ENCODE measurements at places on chromosomes 3 and 15. TPM values are rescaled to one million over a fixed set of nuclear protein-coding genes. Genes with fewer than 3 reads are reported as not detected.

DNA sequence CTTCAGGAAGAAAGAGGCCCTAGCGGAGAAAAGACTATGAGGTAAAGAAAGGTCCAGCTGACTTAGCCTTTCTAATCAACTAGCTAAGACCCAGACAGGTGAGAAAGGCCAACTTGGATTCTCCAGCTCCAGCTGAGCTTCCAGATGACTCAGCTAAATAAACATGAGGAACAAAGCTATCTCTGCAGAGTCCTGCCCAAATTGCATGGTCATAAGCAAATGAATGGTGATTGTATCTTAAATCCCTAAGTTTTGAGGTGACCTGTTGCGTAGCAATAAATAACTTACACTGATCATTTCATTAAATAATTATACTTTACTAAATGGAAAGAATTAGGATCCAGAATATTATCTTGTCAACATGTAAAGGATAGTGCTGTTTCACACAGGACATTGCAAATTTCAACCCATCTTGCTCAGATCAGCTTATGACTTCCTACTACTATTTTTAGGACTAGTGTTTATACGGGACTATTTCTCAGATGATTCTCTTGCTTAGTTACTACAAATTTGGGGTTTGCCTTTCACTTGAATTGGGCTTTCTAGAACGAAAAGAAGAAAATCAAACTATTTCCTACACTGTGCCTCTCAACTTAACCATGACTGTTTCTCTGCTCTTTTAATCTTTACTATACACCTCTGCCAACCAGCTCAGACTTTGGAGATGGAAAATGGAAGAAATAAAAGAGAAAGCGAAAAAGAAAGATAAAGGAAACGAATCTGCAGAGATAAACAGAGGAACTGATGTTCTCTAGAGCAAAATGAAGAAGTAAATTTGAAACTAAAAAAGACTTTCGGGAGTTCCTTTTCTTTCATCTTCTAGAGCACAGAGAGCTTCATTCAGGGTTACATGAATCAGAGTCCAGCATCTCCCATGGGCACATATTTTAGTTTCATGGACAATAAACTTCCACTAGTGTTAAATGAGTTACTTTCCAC is 6.6 kb upstream of the ADGRG7 start:
- H3K27ac ChIP-seq = no peak overlapping the region
- H3K36me3 ChIP-seq = no peaks in the 10 kb centered on the region
- H3K4me1 ChIP-seq = peaks cover 13% of the 10 kb centered on the region
- no peaks in the 10 kb centered on the region for H3K27me3 ChIP-seq
- H3K4me3 ChIP-seq = no peak overlapping the region

DNA sequence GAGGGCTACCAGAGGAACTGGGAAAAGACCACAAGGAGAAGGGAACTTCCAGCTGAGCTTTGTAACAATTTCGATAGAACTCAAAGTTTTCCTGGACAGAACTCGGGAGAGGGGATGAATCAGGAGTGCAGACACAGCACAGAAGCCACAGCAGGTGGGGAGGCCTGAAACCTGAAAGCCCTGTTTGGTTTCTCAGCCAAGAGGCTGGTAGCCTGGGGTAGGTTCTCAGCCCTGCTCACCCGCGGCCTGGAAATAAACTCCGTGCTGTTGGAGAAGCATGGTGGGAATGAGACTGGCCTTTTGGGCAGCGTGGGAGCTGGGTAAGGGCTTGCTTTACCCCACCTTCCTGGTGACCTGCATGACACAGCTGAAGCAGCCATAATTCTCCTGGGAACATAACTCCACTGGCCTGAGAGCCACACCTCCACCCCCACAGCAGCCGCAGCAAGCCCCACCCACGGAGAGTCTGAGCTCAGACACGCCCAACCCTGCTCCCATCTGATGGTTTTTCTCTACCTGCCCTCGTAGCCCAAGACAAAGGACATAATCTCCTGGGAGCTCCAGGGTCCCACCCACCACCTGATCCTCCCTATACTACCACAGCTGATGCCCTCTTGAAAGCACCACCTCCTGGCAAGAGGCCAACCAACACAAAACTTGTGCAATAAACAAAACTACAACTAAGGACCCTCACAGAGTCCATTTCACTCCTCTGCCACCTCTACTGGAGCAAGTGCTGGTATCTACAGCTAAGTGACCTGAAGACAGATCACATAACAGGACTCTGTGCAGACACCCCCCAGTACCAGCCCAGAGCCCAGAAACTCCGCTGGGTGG is 52.5 kb upstream of the CHRM5 start:
- no peaks in the 10 kb centered on the region for H3K27me3 ChIP-seq
- no peaks in the 10 kb centered on the region for H3K4me1 ChIP-seq
- no peaks in the 10 kb centered on the region for H3K36me3 ChIP-seq
- peak overlapping the region; percentile 38 for H3K27ac ChIP-seq
- no peak overlapping the region for H3K4me3 ChIP-seq

DNA sequence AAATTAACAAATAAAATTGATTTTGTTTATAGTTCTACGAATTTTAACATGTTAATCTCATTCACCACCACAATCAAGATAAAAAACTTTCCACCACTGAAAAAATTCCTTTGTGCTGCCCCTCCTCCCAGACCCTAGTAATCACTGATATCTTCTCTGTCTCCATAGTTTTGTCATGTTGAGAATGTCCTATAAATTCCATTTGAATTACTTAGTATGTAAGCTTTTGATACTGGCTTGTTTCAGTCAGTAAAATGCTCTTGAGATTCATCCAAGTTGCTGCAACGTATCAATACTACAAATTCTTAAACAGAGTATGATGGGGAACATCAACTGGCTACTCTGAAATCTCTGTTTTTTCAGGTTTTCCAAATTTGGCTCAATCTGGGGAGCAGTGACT is 129.6 kb downstream of the CTNNB1 start:
- no peaks in the 10 kb centered on the region for H3K36me3 ChIP-seq
- H3K27me3 ChIP-seq = no peaks in the 10 kb centered on the region
- no peak for DNase-seq
- no peak overlapping the region for H3K4me3 ChIP-seq

DNA sequence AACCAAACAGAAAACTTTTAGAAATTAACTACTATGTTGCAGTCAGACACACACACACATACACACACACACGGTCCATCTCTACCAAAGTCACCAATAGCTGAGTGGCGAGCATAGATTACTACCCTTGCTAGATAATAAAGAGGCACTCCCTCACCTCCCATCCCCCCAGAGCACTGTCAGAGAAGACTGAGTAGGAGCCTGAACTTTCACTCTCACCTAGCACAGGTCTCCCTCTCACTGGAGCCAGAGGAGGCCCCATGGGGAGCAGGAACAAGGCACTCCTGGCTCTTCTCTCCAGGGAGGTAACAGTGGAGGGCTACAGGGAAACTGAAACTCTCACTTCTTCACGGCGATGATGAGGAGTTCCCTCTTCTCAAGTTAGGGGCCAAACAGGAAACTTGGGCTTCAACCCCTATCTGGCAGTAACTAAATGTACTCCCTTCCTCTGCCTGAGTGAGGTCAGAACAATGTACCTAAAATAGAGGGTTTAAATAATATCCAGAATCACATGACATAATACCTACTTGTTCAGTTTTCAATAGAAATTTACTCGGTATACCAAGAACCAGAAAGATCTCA is 975.3 kb upstream of the GBE1 start:
- DNase-seq = no peak
- no peaks in the 10 kb centered on the region for H3K36me3 ChIP-seq
- H3K4me3 ChIP-seq = no peak overlapping the region
- no peak overlapping the region for H3K27ac ChIP-seq
- no peaks in the 10 kb centered on the region for H3K4me1 ChIP-seq
- H3K27me3 ChIP-seq = no peaks in the 10 kb centered on the region

GRCh38 chr3:59981377-59981776 is 931.6 kb upstream of the CFAP20DC start:
- no peak overlapping the region for H3K27ac ChIP-seq
- no peak overlapping the region for H3K4me3 ChIP-seq
- no peaks in the 10 kb centered on the region for H3K36me3 ChIP-seq
- DNase-seq = no peak
- no peaks in the 10 kb centered on the region for H3K27me3 ChIP-seq
- H3K4me1 ChIP-seq = no peaks in the 10 kb centered on the region

DNA sequence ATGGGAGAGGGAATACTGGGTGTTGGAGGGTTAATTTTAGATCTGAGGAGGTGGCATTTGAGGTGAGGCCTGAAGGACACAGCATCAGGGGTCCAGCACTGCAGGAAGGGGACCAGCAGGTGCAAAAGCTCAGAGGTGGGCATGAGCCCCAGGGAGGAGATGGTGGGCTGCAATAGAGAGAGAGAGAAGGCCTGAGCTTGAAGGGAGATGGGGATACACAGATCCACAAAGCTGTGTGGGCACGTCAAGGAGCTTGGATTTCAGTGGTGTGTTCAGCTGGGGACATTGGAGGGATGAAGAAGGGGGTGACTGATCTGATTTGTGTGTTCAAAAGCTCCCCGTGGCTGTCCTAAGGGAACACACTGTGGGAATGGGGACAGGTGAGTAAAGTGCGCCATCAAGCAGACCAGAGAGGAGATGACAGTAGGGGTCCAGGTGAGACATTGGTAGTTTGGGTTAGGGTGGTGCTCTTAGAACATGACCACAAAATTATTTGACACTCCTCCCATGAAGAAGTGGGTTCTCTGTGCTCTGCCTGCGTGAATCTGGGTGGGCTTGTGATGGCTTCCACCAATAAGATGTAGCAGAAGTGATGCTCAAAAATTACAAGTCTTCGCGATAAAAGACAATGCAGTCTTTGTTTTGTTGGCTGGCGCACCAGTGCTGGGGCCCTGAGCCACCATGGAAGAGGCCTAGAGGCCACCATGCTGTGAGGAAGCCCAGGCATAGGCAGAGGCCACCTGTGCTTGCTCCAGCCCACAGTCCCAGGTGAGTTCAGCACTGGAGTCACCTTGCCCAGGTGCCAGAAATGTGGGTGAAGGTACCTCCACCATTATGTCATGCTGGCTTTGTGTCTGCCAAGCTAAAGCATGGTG is 1.9 kb upstream of the WNT7A start:
- H3K27ac ChIP-seq = no peak overlapping the region
- H3K27me3 ChIP-seq = peaks cover 72% of the 10 kb centered on the region
- peak; percentile 37 for DNase-seq
- H3K4me1 ChIP-seq = peaks cover 29% of the 10 kb centered on the region
- no peak overlapping the region for H3K4me3 ChIP-seq
- H3K36me3 ChIP-seq = no peaks in the 10 kb centered on the region

DNA sequence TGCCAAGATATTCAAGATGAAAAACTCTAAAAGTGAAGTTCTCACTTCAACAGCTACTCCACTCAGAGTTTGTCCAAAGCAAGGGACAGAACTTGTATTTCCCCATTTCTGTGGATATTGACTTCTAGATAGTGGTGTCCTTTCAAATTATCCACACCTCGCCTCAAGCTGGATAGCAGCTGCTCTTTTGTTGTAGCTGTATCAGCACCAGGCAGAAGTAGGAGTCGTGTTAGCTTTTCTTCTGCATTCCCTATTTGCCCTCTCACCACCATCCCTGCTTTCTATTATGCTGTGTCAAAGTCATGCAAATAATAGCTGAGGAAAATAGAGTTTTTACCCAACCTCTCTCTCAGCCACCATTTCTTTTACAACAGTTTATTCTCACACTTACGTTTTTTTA is 303.8 kb downstream of the EPHA3 start:
- DNase-seq = no peak
- H3K4me1 ChIP-seq = no peaks in the 10 kb centered on the region
- H3K27me3 ChIP-seq = no peaks in the 10 kb centered on the region
- H3K36me3 ChIP-seq = no peaks in the 10 kb centered on the region
- no peak overlapping the region for H3K27ac ChIP-seq
- no peak overlapping the region for H3K4me3 ChIP-seq

DNA sequence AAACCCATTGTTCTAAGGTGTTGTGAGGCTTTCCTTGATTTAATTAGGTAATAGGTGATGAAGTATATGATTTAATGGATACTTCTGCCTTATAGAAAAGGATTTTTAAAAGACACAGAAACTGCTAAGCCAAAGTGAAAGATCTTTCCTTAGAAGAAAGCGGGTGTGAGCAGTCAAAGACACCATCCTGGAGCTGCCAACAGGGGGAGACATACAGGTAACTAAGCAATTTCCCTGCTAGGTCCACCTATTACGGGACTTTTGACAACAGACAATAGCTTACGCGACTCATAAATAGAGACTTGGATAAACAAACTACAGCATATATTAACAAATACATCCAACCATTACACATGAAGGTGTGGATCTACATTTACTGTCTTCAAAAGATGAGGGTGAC is 669.5 kb downstream of the SQOR start:
- no peaks in the 10 kb centered on the region for H3K36me3 ChIP-seq
- H3K27ac ChIP-seq = no peak overlapping the region
- DNase-seq = no peak
- H3K4me3 ChIP-seq = no peak overlapping the region
- no peaks in the 10 kb centered on the region for H3K4me1 ChIP-seq
- H3K27me3 ChIP-seq = peaks cover 3% of the 10 kb centered on the region

- no peaks in the 10 kb centered on the region for H3K4me1 ChIP-seq
- DNase-seq = no peak
- H3K36me3 ChIP-seq = no peaks in the 10 kb centered on the region
- H3K27me3 ChIP-seq = peaks cover 41% of the 10 kb centered on the region
- H3K27ac ChIP-seq = no peak overlapping the region
These were observed 96.4 kb downstream of the WNT7A start for GRCh38 chr3:13783476-13783875.

GRCh38 chr15:84819791-84820190 is 2.6 kb downstream of the ALPK3 start:
- H3K4me3 ChIP-seq = no peak overlapping the region
- H3K4me1 ChIP-seq = peaks cover 36% of the 10 kb centered on the region
- DNase-seq = no peak
- H3K27me3 ChIP-seq = no peaks in the 10 kb centered on the region

DNA sequence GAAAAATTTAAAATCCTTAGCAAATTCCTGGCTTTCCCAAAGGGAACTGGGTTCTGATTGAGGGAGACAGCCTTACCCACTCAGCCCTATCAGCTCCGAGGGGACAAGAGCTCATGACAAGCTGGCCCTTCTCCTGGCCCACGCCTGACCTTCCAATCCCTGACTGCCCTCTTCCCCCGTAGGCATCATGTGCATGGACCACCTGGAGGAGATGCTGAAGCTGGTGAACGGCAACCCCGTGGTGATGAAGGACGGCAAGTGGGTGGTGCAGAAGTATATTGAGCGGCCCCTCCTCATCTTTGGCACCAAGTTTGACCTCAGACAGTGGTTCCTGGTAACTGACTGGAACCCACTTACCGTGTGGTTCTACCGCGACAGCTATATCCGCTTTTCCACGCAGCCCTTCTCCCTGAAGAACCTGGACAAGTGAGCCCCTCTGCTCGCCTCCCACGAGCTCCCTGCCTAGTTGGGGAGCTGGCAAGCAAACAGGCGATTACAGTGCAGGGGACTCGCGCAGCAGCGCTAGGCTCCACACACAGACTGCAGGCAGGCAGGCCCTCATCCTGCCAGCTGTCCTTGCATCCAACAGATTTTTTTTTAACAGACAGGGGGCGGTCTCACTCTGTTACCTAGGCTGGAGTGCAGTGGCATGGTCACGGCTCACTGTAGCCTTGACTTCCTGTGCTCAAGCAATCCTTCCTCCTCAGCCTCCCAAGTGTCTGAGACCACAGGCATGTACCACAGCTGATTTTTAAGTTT is 16.8 kb downstream of the RPUSD3 start:
- H3K27me3 ChIP-seq = no peaks in the 10 kb centered on the region
- H3K4me1 ChIP-seq = no peaks in the 10 kb centered on the region
- peaks cover 33% of the 10 kb centered on the region for H3K36me3 ChIP-seq

BCHE gene
- 6.4 TPM for total RNA-seq

NAALADL2 gene
- 8.0 TPM for total RNA-seq

HHATL gene
- total RNA-seq = not detected

TMEM266 gene
- 1.4 TPM for total RNA-seq

KCNMB2 gene
- not detected for total RNA-seq

IGF1R gene
- 118 TPM for total RNA-seq

CRABP1 gene
- 8.5 TPM for total RNA-seq

DCUN1D1 gene
- total RNA-seq = 29.7 TPM

IMPG2 gene
- total RNA-seq = 0.13 TPM

NXPE3 gene
- total RNA-seq = 5.8 TPM
